ENCODE measurements at places on chromosomes 11 and 22.

GRCh38 chr11:76236092-76236999, 30.0 kb upstream of the WNT11 start:
- DNase-seq: no peak

GRCh38 chr11:2265396-2265795, 5.0 kb downstream of the ASCL2 start:
- no peak for DNase-seq

- DNase-seq: no peak
These were observed 12.7 kb downstream of the MED15 start for GRCh38 chr22:20520093-20520511.

GRCh38 chr22:47919001-47919441, 1156.6 kb downstream of the TBC1D22A start:
- no peak for DNase-seq
